ENCODE measurements at places on chromosomes 12 and 14.

DNA sequence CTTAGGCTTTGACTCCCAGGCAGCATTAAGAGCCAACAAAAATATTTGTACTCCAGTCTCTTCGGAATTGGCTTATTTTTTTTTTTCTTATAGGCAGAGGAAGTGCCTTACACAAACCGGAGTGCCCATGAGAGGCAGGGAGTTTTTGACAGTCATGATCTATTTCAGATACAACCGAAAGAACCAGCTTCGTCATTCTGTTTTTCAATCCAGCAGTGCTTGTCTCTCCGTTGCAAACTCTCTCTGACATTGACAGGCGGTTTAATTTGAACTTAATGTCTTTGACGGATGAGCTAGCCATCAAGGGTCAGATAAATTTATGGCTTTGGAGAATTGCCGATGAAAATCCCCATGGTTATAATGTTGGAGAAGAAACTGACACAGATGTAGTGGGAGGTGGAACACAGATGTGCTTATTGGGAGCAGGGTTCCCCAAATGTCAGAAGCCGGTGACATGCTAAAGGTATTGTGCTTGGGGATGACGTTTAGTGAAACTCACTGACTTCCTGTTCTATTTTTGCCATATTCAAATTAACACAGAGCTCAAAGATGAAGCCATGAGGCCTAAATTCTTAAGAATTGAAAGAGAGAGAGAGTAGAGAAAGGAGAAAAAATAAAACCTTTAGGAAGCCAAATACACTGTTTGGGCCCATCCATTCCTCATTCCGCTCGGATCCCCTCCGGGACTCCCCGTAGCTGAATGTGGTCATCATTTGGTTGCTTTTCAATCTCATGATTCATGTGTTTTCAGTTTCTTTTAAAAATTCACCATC is 59.7 kb downstream of the PLXNC1 start:
- DNase-seq, result peak; percentile 21

GRCh38 chr12:6377667-6377994 is 2.3 kb upstream of the SCNN1A start:
- DNase-seq, result no peak

DNA sequence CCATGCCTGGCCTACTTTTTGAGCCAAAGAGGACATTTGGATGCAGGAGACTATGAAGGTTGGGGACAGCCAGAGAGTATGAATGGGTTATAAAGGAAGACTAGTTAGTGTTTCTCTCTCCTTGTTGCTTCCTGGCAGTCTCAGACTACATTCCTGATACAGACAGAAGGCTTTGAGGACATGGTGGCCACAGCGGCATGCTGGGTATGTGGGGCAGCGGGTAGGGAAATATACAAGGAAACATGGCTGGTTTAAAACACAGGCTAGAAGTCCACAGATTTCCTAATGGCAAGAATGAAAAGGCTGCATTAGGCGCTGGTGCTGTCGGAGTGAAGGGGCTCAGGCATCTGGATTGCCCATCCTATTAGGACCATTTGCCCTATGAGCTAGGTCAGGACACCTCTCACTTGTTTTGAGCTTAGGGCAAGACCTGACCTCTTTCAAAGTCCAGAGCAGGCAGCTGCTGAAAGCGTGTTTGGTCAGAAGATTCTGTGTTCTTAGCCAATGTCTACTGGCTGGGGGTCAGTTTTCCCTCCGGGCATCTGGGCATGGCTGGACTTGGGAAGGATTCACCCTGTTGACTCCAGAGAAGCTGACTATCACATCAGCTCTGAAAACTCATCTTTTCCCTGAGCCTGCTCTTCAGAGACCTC is 20.1 kb upstream of the FBXO21 start:
- DNase-seq, result no peak

DNA sequence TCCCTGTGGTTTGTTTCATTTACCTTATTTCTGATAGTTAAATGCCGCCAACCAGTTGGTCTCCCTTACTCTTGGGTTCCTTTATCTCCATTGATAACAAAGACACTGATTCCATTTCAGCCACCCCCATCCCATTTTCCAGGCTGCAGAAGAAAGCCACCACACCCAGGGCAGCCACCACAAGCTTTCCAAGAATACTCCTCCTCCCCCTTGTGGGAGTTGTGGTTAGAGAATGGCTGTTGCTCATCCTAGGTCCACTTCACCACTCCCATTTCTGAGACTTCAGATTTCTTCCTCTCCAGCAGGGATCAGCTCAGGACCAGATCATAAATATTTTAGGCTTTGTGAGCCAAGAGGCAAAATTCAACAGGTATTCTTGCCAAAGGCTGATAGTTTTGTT is 73.9 kb downstream of the ANO4 start:
- DNase-seq, result no peak

- DNase-seq, result no peak
Observed at GRCh38 chr12:125056306-125056705, 8.9 kb upstream of the AACS start.

DNA sequence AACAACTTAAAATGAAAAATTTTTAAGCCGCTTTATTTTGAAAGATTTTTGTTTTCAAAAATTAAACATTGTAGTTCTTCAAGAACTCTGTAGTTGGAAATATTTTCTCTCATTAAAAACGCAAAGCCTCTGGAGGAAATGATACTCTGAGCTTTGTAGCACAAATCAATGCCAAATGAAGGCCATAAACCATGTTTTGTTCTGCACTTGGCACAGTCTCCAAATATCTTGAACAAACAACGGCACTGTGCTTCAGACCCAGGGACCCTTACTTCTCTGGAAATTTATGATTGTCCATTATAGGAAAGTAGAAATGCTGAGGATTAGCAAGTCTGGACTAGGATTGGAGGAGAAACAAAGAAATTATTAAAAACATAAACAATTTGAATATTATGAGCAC is 160.8 kb upstream of the BMP4 start:
- no peak for DNase-seq

GRCh38 chr12:5868625-5869295 is 76.3 kb downstream of the ANO2 start:
- DNase-seq, result no peak

DNA sequence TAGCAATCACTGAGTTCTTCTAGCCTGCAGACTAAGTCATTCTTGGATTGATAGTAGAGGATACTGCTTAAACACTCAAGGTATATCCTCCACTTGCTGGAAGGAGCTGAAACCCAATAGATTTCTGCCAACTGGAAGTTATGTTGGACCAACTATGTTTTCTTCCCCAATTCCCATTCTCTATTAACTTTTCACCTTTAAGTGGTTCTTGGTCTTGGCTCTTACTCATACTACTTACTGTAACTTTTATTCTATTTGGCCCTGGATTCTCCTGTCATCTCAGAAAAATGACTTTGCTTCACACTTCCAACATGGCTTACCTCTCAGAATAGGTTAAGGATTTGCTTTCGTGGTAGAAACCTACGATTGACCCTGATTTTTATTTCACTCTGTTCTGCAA is 244.9 kb downstream of the ADAMTS20 start:
- no peak for DNase-seq

DNA sequence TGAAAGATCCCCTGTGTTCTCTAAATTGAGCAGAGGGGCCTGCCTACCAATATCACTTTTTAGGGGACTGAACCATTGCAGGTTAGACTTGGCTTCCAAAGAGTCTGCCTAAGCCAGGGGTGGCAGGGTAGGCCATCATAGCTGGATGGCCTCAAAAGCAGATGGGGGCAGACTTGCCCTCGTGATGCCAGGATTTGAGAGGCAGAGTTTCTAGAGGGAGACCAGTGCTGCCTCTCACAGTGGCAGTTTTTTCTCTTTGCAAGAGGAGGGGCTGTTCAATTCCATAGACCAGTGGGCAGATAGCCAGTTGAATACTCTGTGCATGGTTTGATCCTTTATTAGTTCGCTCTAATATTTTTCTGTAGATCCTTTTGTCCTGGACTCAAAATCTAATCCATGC is 23.8 kb upstream of the SMCO2 start:
- DNase-seq, result no peak

DNA sequence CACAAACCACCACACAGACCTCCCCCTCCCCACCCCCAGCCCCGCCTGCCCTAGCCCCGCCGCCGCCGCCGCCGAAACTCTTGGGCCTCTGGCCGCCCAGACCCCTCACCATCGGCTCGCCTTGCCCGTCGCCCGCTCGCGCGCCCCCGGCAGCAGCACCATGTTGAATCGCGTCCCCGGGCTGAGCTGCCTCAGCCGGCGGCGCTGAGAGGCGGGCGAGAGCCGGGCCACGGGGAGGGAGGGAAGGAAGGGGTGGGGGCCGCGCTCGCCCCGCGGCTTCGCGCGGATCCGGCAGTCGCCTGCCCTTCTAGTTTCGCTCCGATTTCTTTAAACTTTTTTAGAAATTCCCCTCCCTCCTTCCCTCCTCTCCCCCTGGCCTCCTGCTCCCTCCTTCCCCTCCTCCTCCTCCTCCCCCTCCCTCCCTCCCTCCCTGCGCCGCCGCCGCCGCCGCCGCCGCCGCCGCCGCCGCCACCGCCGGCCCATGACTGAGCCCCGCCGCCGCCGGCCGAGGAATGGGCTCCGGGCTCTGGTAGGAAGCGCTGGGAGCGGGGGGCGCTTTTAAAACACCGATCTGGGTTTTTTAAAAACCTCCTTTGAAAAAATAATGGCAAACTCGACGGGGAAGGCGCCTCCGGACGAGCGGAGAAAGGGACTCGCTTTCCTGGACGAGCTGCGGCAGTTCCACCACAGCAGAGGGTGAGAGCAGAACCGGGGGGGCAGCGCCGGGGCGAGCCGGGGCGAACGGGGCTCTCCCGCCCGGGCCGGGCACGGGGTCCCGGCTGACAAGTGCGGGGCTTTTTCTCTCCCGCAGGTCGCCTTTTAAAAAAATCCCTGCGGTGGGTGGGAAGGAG is at the start of gene ARID2:
Gene ARID2, plus strand, starts transcription at position 474 of the 851 bp plus-strand sequence. Its CDS starts 131 bp downstream, at position 605.
- DNase-seq, result peak; percentile 48

GRCh38 chr12:68746572-68747180 is 700 bp downstream of the SLC35E3 start:
- peak; percentile 20 for DNase-seq

GRCh38 chr14:95185033-95185766 is 27.9 kb upstream of the DICER1 start:
- DNase-seq, result no peak

- no peak for DNase-seq
Observed at GRCh38 chr14:105335735-105336476, 21.4 kb downstream of the PACS2 start.

GRCh38 chr12:65663097-65663496 is 161.2 kb upstream of the HMGA2 start:
- DNase-seq, result no peak

DNA sequence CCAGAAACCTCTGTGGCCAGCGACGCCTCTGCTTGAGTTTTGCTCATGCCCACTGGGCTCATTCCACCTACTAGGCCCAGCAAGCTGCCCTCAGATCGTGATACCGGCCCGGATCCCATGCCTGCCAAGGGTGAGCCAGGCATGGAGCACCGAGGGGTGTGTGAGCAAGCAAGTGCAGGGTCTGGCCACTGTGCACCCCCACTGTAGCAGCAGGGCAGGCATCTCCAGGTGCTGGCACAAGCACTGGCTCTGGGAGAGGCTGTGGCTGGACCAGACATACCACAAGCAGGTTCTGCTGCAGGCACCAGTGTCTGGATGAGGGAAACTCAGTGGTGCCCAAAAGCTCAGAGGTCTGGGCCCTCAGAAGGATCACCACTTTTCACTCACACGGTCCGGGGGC is 20.6 kb downstream of the FAM186A start:
- no peak for DNase-seq

GRCh38 chr12:111730420-111730819 is 36.3 kb upstream of the ALDH2 start:
- DNase-seq, result no peak

GRCh38 chr14:100306101-100306997 is at the start of gene SLC25A29:
Gene SLC25A29, minus strand, starts transcription at chr14:100306444. Its CDS starts 212 bp downstream, at chr14:100306232.
- DNase-seq, result peak; percentile 56

- no peak for DNase-seq
Observed at GRCh38 chr12:15522574-15523187, 200.4 kb downstream of the PTPRO start.

- no peak for DNase-seq
Observed at GRCh38 chr14:51616256-51616655, 35.5 kb upstream of the FRMD6 start.

- no peak for DNase-seq
Observed at GRCh38 chr14:20418501-20418909, 5.2 kb upstream of the TEP1 start.

GRCh38 chr12:94817695-94818075 is 167.3 kb upstream of the TMCC3 start:
- DNase-seq, result no peak

DNA sequence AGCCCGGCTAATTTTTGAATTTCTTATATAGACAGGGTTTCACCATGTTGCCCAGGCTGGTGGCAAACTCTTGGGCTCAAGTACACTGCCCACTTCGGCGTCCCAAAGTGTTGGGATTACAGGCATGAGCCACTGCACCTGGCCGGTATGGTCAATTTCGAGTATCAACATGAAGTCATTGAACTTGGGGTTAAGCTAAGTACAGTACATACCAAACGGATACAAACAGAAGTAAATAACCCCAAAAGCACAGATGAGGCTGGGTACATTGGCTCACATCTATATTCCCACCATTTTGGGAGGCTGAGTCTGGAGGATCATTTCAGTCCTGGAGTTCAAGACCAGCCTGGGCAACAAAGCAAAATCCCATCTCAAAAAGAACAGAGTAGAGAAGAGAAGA is 13.0 kb upstream of the PSMD9 start:
- DNase-seq, result no peak

- DNase-seq, result no peak
Observed at GRCh38 chr12:120388691-120389481, 19.9 kb upstream of the MSI1 start.

GRCh38 chr12:78119351-78119918 is 288.7 kb downstream of the NAV3 start:
- no peak for DNase-seq

- no peak for DNase-seq
Observed at GRCh38 chr14:30456296-30456695, 102.7 kb upstream of the G2E3 start.

- DNase-seq, result no peak
Observed at GRCh38 chr12:117010693-117011451, 88.3 kb downstream of the TESC start.

GRCh38 chr12:105983622-105984320 is 155.0 kb downstream of the NUAK1 start:
- DNase-seq, result no peak

DNA sequence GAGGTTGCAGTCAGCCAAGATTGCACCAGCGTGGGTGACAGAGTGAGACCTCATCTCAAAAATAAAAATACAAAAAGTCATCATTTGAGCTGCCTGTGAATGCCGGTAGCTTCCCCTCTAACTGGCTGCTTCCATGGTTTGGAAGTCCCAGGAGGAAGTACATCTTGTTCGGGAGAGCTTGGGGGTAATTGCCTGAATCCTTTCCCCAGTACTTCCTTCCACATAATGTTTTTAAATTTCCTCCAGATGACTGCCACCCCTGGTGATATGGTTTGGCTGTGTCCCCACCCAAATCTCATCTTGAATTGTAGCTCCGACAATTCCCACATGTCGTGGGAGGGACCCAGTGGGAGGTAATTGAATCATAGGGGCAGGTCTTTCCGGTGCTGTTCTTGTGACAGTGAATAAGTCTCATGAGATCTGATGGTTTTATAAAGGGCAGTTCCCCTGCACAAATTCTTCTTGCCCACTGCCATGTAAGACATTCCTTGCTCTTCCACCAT is 87.2 kb downstream of the SPRING1 start:
- no peak for DNase-seq

- no peak for DNase-seq
Observed at GRCh38 chr12:89750389-89751351, 42.0 kb upstream of the ATP2B1 start.

All from stimulated activated CD4-positive, alpha-beta T cell treated with anti-CD3 and anti-CD28 coated beads, Interleukin-1b, Interleukin-23, amount 100 ng/mL, for 24 hours (primary cell).